ENCODE measurements at places on chromosomes 3 and 15.

DNA sequence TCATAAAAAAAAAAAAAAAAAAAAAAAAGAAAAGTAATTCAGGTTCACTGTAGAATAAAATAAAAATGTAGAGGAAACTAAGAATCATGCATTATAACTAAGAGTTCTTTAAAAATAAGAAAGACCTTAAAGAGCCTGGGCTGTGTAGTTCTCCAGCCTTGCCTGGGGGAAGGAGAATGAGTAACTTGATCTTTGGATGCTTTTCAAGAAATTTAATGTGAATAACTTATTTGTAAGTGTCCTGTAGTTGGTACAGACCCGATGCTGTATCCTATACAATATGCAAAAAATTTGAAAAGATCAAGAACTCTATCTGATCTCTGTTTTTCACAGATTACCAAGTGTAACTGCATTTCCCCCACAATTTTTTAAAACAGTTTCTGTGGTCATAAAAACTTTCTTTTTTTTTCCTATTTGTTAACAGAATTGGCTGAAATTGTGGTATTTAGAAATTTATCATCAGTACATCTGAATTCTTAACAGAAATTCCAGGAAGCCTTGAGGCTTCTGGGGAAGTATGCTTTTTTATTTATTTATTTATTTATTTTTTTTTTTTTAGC lies 195.3 kb downstream of the THRB start:
- DNase-seq = peak; percentile 33

DNA sequence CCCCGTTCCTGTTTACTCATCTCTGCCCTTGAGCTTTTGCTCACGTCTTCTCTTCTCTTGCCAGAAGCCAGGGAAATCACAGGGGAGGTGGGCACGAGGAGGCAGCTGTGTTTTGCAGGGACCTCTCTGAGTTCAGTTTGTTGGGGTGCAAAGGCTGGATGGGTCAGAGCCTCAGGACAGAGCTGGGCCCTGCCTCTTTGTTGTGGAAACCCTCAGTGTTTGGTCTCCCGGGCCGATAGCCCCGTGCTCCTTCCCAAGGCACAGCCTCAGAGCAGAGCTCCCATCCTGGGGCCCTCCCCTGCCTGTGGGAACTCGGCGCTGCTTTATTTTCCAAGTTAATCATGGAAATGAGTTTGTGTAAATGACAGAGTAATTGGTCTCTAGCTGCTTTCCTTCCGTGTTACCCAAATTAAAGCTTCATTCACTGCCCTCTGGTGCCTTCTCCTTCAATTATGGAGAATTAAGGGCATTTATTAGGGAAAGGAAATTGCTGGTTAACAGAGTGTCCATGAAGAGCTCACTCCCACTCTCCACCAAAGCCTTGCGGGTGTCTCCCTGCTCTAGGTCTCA lies 40.9 kb downstream of the BDH1 start:
- DNase-seq = no peak

DNA sequence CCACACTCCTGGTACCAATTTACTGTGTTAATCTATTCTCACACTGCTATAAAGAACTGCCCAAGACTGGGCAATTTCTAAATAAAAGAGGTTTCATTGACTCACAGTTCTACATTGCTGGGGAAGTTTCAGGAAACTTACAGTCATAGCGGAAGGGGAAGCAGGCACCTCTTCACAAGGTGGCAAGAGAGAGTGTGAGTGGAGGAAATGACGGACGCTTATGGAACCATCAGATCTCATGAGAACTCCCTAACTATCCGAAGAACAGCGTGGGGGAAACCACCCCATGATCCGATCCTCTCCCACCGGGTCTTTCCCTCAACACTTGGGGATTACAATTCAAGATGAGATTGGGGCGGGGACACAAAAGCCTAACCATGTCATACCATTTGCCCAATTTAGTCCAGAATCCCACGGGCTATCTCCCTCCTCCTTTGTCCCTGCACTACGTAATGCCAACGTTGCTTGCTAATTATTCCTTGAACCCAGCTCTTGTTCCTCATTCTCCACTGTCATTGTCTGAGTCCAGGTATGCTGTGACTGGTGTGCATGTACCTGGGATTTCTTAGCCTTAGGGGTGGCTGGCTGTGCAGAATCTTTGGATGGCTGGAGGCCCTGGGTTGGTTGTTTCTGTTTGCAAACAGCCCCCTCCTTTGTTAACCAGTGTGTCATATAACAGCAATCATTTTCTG lies 3.4 kb downstream of the PIGZ start:
- no peak for DNase-seq

DNA sequence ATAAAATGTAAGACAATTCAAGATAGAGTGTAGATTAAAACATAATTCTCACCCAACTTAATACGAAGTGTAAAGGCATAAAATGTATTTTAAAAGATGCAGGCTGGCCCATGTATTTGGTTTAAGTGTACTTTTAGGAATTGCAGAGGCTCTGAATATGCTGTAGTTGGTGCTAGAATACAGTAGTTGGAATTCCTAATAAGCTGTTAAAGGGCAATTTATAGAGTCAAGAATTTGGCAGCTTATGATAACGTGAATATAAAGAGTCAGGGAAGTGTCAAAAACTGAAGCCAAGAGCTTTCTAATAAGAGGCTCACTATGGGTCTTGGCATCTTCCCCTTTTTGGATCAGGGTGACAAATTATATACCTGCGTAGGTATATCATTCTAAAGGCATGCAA lies 36.5 kb downstream of the ADAMTS9 start:
- DNase-seq = no peak

GRCh38 chr3:185153861-185154629 lies 1.2 kb upstream of the C3orf70 start:
- DNase-seq = no peak

DNA sequence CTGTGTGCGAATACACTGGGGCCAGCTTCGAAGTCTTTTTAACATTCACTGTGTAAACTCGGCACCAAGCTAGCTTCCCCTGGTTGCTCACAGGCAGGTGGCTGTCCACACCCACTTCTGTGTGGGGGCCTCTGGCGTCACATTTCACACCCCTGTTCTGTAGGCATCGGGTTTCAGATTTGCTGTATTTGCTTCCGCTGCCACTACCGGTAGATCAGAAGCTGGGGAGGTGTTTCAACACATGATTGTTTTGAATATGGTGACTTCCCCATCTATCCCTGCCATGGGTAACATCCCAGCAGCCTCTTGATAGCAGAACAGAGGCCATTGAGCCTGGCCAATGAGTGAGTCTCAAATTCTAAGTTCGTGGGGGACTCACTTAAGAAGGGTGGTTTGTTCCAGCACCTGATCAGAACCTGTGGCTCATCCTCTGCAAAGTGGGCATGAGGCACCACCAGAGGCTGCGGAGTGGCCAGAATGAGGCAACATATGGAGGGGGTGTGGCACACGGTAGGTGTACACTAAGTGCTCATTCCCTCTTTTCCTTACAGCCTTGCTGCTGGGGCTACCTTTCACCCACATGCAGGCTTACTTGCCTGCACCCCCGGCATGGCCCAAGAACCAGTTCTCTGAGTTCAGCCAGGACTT lies 61.5 kb downstream of the IQSEC1 start:
- no peak for DNase-seq

DNA sequence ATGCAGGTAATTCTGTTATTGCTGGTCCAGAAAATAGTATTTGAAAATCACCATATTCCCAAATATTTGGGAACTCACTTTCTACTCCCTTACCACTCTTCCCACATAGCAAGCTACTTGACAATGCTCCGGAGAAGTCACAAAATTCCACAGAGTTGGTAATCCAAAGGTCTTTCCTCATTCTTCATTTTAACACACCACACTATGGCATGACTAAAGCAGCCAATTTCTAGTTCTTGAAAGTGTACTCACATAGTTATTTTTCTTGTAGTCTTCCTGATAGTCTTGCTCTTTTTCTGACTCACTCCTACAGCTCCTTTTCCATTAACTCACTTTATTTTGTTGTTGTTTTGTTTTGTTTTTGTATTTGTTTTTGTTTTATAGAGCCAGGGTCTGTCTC lies 67.2 kb downstream of the MYO9A start:
- no peak for DNase-seq

- DNase-seq = peak; percentile 97
Measured at GRCh38 chr15:32818758-32819447, 101.1 kb downstream of the GREM1 start.

DNA sequence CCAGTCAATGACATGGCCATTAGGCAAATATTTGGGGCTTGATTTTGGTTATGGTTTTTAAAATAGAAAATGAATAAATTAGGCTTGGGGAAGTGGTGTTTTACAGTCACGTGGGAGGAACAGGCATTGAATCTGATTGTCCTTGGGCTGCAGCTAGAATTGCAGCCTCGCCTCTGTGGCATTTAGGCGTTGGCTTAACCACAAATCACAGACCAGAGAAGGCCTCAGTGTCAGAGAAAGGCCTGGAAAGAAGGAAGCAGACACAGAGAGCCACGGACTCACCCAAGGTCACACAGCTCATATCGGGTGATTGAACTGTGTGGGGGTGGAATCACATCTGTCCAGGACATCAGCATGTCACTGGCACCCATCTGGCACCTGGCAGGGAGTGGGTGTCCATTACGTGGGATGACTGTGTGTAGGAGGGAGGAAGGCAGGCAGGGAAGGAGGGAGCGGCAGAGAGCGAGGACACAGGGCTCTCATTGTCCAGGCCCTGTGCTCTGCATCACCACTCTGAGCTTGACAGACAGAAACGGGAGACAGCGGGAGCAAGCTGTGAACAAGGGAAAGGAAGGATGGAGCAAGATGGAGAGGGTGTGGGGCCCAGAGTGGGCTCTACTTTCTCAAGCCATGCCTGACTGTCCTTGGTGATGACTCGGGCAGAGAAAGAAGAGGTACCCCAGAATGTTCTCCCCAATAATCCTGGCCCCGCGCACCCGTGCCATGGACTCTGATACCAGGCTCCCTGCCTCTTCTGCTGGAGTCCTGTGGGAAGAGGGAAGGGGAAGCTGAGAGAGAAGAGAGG lies 186.4 kb downstream of the FAM43A start:
- DNase-seq = no peak

DNA sequence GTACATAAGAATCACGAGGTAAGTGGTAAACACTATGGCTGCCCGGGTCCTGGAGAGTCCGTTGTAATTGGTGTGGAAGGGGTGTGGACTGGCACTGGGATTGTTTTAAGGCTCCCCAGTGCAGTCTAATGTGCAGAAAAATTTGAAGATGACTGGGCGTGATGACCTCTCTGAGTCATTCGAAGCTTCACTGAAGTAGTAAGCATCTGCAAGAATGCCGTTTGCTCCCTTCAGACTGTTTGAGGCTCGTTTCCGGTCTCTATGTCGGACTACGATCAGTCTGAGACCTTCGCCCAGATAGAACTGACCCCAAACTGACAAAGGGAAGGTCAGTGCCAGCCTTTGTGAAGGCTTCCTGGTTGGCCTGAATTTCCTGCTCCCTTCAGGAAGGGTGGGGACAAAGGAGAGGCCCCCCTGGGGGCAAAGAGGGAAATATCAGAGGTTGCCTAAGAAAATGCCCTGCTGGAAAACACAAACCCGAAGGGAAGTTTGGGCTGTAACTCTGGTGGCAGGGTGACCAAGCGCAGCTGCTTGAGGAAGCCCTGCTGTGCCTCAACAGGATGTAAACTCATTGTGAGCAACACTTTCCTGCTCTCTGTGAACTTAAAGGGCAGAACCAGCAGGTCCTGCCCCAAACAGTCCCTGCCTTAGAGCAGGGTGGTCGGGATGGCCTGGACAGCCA lies 34.6 kb downstream of the BTD start:
- peak; percentile 60 for DNase-seq

- DNase-seq = no peak
Measured at GRCh38 chr15:43347114-43347513, 16.7 kb upstream of the LCMT2 start.

DNA sequence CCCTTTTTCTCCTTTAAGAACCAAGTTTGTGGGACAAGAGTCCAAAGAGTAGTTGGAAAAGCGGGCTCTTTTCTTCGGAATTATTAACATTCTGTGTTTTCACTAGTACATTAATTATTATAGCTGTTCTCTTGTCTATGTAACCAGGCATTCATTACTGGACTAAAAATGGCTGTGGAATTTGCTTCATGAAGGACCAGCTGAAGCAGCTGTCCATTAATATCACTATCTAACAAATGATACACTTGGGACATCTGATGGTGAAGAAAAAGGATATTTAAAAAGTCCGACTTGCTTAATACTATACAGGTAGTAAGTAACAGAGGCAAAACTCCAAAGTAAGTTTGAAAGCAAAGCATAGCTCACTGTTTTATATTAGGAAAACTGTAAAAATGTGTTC lies 728.9 kb upstream of the DPPA4 start:
- no peak for DNase-seq

DNA sequence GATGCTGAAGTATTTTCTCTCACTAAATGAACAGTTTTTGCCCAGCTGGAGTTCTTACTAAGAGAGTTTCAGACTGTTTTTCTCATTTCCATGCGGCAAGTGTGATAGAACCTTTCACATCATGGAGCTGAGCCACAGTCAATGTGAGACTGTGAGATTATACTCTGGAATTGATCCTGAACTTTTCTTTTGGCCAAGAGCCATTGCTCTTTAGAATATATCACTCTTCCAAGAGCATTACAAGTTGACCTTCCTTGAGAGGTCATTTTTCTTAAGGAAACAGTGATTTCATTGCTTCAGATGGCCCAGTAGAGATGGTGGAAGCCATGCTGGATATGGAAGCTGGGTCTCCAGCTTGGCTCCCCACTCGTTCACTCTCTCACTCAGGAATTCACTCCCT lies 212.9 kb upstream of the UMPS start:
- no peak for DNase-seq

DNA sequence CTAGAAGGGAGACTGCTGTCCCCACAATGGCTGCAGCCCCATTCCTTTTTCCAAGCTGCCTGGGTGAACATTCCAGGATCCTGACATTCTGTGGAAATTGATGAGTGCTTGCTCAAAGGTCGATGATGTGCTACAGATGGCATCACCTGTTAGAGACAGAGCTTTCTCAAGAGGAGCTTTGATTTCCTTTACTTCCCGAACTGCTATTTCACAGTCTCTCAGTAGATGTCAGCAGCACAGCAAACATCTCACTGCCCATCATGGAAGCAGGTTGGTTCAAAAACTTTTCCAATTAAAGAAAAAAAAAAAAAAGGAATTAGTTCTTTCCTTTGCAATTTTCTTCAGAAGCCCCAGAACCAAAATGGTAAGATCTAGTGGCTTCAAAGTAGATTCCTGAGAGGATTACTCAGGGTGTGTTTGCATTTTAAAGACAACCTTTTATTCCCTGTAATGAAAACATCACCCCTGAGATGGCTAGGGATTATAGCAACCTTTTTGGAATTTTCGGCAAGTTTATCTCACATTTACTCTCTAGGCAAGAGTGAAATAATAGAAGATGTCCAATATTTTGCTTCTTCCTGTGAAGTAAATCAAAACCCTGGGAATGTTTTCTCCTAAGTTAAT lies 44.8 kb downstream of the POLR2M start:
- DNase-seq = no peak

- no peak for DNase-seq
Measured at GRCh38 chr3:14758297-14758696, 60.5 kb upstream of the FGD5 start.

- DNase-seq = peak; percentile 42
Measured at GRCh38 chr3:8619548-8619947, 25.1 kb downstream of the SSUH2 start.

DNA sequence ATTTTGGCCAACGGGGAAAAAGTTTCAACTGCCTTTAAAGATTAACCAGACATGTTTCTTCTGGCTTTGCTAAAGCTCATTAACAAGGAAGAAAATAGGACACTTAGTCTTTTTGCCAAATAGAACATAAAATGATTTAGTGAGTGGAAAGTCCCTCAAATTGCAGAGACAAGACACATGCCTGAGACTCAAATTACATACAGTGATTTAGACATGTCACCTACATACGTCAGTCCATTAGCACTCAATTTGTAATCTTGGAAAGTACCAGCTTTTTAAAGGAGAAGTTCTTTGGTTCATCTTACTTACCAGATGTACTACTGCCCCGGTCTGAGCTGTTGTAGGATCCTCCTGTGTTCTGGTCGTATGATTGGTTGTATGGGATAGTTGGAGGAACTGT lies 1134.2 kb downstream of the ROBO1 start:
- DNase-seq = no peak

- DNase-seq = no peak
Measured at GRCh38 chr15:38508647-38509046, 54.7 kb downstream of the FAM98B start.

Data from fibroblast of skin of left biceps (primary cell).